Smooth muscle cell of the brain vasculature (primary cell): ENCODE measurements at places on chromosomes 16 and 17.

DNA sequence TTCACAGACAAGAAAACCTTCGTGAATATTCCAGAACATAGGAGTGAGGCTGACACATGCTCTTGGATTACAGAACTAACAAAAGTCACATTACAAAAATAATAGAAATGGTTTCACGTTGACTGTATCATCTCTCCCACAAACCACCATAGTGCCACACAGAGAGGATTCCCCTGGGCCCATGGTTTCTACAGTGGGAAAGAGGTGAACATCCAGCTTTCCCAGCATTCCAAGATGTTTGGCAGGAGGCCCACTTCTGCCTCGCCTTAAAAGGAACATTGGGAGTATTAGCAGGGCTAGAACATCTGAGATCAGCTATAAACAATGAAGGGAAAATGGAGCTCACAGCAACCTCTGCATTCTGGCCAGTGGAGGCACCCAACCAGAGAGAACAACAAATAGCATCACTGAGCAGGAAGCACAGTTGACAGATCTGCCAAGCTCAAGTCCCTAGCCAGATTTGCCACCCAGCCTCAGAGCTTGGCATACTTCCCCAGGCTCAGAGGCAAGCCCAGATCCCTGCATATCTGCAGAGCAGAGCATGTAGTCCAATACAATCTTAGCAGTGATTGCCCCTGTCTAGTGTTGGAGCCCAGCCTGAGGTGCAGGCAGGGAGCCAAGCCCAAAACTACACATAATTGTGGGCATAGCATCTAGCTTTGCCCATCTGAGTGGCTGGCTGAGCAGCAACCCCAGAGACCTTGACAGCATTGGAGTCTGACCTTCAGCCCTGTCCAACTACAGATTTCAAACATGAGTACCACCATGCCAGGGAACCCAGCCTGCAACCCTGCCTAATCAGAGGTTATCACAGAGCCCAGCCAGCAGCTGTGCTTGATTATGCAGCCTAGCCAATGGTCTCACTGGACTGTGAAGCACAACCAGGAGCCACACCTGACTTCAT, 260.4 kb downstream of the CEP112 start:
- DNase-seq: no peak

GRCh38 chr16:65644821-65645220, 523.0 kb upstream of the CDH11 start:
- DNase-seq: no peak

GRCh38 chr16:49658531-49658930, 197.4 kb downstream of the ZNF423 start:
- DNase-seq: no peak

- no peak for DNase-seq
These were observed 41.9 kb downstream of the TMEM11 start for GRCh38 chr17:21171970-21172510.

DNA sequence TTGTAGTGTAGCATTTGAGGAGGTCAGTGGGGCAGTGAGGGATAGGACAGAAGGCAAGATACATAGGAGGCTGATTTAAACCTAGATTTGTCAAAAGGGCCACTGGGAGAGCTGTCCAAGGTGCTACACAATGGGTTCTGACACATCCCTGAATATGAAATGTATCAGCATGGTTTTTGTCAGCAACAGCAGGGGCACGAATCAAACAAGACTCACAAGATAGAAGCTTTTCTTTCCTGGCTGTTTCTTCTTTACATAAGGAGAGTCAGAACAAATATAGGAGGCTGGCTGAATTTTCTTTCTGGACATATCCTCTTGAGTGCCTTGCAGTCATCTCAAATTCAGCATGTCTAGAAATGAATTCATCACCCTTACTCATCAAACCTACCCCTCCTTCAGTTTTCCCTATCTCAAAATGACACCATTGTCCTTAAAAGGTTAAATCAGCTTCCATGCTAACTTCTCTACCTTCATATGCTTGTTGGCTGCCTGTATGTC, 130.5 kb downstream of the NPIPB5 start:
- DNase-seq: peak; percentile 26

GRCh38 chr16:65044873-65045272, 77.0 kb downstream of the CDH11 start:
- DNase-seq: peak; percentile 24

DNA sequence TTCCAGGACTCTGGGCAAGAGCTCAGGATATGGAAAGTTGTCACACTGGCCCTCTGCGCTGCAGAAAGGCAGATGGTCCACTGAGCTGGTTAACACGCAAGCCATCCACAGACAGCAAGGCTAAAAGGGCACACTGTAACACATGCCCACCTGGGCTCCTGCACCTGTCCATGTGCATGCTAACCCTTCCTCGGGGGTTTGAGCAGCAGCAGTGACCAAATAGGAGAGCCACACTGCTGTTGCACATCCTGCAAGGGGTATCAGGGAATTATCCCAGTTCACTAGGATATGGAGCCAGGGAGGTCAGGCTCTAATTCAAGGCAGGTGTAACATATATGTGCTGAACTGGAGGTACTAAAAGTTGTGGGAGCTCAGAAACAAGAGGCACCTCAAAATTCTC, 471.0 kb upstream of the CDH5 start:
- DNase-seq: no peak

- no peak for DNase-seq
These were observed 5.5 kb downstream of the CCDC42 start for GRCh38 chr17:8739097-8739496.

GRCh38 chr17:77798481-77798880, 160.0 kb upstream of the TNRC6C start:
- DNase-seq: no peak

DNA sequence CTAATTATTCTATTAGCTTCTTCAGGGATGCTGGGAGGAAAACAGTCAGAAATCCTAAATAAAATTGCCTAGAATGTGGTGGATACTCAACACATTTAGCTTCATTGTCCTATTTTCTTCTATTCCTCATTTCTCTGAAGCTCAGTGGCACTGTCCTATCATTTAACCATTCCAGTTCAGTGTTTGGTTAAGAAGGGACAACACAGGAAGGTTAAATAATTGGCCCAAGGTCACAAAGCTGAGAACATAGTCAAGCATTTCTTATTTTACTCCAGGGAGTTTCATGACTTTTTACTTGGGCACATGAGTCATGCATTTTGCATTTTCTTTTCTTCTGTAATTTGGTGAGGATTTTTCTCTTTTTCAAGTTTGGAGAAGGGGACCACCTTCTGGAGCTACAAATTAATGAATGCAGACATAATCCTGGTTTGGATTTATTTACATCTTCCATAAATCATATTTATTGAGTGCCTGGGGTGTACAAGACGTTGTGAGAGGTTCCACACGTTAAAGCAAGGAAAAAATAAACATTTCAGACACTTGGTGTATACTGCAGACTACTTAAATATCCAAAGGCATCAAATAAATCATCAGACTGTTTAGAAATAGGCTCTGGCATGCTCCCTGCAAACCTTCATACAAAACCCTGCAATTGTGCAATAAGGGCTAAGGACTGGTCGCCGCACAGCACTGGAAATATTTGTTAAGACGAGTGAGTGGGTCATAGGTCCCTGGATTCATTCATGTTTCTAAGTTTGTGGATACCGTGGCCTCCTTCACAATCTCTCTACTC, 263.9 kb downstream of the MAF start:
- DNase-seq: no peak

DNA sequence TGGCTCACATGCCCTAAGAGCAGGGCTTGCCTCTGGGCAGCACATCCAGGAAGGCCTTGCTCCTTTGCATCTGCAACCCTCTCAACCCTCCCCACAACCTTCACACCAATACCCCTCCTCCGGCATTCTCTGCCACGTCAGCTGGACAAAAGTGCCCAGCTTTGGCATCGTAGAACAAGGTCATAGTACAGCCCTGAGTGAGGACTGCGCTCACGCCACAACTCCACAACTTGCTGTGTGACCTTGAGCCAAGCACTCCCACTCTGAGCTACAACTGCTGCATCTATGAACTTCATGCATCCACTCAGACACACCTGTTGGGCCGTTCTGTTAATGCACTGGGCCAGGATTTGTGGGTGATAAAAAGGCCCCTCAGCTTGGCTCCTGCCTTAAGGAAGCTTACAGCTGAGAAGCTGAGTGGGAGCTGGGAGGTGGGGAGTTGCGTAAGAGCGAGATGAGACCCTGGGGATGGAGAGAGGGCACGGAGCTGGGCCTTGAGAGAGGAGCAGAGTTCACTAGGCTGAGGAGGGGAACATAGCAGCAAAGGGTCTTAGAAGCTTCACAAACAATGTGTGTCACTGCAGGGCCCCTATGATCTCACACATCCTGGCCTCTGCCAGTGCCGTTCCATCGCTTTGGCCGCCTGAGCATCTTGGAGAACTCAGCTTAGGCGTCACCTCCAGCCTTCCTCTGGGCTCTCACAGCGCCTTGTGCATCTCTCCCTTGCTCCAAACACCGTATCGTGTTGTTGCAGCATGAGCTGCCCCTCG, 8.6 kb upstream of the MRC2 start:
- no peak for DNase-seq

DNA sequence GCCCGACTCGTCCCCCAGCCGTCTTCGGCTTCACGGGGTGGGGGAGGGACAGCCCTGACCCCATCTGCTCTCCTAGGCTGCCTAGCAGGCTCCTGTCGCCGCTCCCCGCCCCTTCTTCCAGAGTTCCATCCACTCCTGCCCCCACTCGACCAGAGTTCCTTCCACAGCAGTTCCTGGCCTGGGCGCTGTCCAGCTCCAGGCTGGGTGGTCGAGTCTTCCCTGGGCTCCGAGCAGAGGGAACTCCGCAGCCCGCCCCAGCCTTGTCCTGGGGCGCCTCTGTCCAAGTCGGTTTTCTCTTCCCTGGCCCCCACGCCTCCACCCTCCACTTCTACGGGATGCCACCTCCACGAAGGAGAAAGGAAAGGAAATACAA, 1.4 kb downstream of the PYY start:
- DNase-seq: no peak

DNA sequence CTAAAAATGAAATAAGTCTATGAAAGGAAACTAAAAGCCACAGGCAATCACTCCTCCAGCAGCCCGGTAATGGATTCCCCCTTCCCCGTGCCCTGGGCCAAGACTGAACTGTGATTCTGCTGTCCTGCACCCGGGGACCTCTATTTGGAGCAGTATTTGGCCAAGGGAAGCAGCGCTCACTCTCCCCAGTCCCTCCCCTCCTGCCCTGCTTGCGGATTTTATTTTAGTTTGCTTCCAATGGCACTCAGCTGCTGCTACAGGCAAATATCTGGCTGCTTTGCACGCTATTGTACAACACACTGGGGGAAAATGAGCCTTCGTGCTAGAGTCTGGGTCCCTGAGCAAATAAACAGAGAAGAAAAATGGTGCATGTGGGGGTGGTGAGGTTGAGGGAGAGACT, 975.7 kb upstream of the RBFOX1 start:
- no peak for DNase-seq

- DNase-seq: no peak
These were observed 10.9 kb upstream of the HS3ST6 start for GRCh38 chr16:1929105-1929504.

DNA sequence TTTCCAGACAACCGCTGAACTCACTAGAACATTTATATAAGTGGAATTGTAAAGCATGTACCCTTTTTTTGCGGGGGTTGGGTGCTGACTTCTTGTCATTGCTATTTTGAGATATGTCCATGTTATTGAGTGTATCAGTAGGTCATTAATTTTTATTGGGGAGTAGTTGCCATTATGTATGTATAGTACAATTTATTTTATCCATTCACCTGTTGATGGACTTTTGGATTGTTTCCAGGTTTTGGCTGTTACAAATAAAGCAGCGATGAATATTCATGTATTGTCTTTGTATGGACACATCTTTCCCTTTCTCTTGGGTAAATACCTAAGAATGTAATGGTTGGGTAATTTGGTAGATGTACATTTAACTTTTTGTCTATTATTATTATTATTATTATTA, 12.7 kb downstream of the NFATC3 start:
- DNase-seq: no peak

DNA sequence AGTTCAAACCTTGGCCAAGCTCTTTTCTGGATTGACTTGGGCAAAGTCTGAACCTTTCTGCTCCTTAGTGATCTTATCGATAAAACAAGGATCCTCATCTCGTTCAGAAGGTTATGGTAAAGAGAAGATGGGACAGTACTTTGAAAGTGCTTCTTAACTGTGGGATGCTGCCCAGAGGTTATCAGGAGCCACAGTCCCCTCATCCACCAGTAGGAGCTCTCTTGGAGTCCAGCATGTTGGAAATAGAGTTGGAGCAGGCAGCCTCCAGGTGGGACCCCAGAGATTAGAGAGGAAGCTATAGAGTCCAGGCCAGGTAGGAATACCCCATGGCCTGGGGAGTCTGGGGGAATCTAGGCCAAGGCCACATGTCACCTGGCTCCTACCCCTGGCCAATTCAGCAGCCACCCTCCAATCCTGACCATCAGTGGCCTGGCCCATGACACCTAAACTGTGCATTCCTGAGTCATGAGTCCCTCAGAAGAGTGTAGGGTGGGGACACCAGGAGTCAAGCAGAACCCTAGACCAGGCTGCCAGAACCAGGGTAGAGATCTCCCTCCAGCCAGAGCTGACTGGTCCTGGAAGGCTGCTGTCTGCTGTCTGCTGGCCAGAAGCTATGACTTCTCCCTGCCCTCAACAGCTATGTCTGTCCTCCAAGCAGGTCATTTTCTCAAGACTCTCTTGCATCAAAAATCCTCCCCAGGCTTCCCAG, 144.3 kb downstream of the AIPL1 start:
- no peak for DNase-seq

DNA sequence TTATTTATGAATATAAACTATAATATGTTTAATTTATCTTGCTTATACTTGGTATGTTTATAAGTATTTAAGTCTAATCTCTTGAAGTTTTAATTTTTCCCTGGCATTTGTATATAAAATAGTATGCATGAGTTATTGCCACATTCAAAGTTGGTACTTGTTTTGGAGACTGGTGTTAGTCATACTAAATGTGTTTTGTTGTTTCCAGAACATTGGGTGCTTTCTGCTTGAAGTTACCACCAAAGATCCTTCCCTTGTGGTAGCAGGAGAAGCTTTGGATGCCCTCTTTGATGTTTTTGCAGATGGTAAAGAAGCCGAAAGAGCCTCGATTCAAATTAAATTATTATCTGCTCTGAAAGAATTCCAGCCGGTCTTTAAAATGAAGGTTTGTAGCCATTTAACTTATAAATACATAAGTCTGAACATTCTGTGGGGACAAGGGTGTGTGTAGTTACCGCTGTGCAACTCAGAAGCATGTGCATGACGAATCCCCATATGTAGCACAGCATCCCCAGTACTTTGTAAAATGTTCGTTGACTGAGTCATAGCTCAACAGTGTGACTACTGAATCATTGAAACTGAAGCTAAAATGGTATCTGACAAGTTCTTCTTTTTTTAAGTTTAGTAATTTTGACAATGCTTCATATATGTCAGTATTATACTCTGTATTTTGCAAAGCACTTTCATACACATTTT, 36.4 kb downstream of the HEATR3 start:
- DNase-seq: peak; percentile 24
